Right atrium auricular region (tissue), 2 donors: ENCODE measurements at places on chromosomes 11 and 22. TPM values are rescaled to one million over a fixed set of nuclear protein-coding genes. Genes with fewer than 3 reads are reported as not detected.
A peak's percentile ranks its signal among the peaks of the same experiment; 100 is the strongest.

- peak; percentile 58 for DNase-seq
Measured at GRCh38 chr11:74460481-74461154, 6.7 kb downstream of the KCNE3 start.

GRCh38 chr11:45906096-45906682, 882 bp downstream of the FREY1 start:
- no peak for DNase-seq

GRCh38 chr11:83011333-83012167, 60.1 kb downstream of the RAB30 start:
- no peak for DNase-seq

DNA sequence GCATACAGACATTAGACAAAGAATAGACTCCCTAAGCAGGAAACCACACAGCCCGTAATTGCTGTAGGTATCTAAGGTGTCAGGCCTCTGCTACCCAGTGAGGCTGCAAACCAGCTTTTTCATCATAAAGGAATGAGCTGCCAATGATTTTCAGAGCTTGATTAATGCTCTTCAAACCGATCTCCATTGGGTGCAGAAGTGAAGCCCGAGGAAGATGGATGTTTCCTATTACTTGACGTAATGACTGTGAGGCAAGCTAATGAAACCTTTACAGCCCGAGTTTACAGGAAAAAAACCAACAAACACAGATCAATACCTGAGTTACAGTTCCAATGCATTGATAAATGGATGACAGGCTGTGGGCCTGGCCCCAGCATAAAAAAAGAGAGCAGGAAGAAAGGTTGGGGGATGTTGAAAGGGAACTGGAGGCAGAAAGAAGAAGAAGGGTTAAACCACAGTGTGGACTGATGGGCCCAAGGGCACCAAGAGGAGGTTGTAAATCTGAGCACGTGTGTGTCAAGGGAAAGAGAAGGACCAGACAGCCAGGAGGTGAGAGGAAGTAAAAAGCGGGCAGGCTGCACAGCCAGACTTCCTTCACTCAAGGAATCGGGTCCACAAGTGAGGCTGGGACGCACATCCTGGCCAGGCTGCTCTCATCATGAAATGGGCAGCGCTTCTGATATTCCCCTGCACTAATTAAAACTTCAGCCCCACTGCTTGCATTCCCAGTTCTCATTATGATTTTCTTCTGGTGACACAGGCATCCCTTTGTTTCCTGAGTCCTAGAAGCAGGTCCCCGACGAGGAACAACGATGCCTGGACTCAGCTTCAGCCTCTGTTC, 70.6 kb upstream of the NTM start:
- no peak for DNase-seq

DNA sequence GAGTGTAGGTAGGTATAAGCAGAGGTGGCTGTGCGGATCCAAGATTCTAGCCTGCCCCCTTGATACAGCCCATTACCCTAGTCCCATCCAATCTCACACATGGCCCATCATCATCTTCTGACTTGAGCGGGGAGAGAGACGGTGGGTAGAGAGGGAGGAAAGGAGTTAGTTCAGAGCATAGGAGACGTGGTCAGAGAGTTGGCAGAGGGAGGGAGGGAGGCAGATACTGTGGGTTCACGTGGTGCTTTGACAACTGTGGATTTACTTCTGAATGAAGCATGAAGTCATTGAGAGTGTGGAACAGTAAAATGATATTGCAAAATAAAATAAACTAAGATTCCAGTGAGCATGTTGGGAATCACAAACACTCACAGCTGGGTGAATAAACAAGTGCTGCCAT, 31.4 kb upstream of the VPREB1 start:
- DNase-seq, result no peak

The FOLR3 gene
- total RNA-seq, result not detected

DNA sequence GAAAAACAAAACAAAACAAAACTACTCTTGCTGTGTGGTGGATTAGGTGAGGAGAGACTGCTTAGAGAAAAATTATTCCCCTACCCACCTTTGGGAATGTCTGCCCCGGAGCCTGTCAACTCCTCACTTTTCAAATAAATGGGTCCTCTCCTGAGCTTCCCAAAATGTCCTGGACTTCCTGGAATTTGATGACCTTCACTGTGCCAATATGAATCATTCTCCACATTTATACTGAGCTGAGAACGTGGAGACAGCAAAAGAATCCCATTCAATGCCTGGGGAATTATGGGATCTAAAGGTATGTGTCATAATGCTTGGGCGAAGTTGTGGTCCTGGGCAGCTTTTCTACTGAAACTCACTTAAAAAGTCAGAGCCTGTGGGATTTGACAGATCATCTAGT, 136.8 kb downstream of the KIF18A start:
- no peak for DNase-seq

DNA sequence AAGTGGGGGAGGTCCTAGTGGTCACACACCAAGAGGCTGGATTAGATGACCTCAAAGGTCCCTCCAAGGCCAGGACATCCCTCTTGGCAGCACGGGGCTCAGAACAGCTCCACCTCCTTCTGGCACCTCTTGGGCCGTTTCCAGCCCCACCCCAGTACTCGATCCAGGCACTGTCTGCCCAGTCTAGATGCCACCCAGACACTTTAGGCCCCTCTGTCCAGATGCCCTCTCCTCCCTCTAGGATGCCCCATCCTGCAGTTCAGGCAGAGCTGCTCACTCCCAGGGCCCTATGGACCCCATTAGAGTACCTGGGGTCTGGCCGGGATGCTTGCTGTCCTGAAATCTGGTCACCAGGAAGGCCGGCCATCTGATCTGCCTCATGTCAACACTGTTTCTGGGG, 34.7 kb upstream of the PRR5 start:
- no peak for DNase-seq

- no peak for DNase-seq
Measured at GRCh38 chr11:3949125-3949524, 93.7 kb downstream of the STIM1 start.

DNA sequence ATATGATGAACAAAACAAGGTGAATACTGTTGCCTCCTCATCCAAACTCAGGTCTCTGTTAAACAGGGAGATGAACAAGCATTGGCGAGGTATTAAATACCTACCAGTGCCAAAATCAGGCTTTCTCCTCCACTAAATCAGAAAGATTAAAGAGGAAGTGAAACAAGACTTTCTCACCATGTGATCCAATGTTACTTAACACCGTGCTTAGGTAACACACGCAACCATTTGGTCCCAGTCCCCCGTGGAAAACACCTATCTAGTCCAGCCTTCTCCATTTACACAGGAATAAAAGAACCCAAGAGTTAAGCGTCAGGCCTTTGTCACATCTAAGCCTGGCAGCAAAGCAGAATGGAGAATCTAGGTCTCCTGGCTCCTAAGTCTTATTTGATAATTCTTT, 34.5 kb downstream of the TENM4 start:
- DNase-seq, result no peak

GRCh38 chr11:69702239-69702691, 1.6 kb downstream of the FGF19 start:
- DNase-seq, result no peak

GRCh38 chr11:63573881-63574855, 11.0 kb upstream of the PLAAT2 start:
- DNase-seq, result no peak

DNA sequence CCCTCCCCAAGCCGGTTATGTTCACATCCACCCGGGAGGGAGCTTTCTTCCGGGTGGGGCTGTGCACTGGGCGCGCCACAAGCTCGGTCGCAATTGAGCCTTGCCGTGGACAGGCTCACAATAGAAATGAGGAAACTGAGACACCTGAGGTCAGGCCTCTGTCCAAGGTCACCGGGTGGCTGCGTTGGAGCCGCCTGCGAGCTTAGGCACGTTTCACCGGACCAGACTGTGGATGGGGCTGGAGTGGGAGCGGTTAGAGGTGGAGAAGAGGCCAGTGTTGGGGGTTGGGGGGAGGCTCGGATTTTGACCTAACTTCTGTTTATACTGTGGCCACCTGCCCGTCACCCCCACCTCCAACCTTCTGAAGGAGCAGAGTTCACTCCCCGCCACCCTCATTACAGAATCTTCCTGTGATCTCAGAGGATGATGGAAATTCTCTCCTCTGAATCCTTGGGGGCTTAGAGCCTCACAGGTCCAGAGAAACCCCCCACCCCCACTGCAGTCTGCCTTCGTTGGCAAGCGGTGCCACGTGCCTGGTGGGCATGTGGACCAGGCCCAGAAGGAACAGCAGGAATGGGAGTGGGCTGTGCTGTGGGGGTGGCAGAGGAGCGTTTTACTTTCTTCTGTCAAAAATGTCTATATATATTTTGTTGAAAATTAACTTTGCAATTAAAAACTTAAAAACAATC, 631 bp upstream of the NPTXR start:
- no peak for DNase-seq

DNA sequence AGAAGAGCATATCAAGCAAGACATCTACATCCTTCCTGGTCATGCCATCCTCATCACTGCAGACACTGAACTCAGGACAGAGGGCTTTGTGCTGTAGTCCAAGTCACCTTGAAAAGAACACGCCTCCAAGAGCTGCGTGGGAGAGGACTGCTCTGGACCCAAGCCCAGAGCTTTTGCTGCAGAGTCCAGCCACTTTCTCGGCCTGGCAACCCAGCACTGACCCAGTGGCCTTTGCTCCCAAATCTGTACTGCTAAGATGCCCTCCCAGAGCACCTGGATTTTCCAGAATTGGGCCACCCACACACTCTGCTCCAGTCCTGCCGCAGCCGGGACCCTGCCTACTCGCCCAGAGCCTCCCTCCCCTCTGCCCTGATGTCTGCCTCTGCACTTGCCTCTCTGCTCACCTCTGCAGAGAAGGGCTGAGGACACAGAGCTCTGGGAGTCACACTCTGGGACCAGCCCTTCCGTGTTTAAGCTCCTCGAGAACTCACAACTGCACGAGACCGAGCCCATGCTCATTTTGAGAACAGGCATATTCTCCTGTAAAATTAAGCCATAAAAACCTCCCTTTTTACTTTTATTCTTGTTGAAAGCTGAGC, 83.8 kb upstream of the CSNK2A3 start:
- DNase-seq, result no peak

DNA sequence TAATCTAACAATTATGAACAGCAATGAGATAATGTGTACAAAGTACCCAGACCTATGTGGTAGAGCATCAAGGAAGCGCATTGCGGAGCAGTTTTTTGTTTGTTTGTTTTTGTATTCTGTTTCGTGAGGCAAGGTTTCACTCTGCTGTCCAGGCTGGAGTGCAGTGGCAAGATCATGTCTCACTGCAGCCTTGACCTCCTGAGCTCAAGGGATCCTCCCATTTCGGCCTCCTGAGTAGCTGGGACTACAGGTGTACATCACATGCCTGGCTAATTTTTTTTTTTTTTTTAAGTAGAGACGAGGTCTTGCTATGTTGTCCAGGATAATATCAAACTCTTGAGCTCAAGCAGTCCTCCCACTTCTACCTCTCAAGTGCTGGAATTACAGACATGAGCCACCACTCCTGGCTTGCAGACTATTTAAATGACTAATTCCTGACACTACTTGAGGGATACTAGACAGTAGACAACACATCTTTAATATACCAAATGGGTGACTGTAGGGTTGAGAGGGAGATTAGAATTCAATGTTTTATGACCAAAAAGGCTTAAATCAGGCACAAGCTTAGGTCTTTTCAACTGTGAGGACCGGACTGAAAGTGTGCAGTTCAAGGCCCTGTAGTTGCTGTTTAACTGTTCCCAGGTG, 12.7 kb downstream of the OR51B4 start:
- no peak for DNase-seq

DNA sequence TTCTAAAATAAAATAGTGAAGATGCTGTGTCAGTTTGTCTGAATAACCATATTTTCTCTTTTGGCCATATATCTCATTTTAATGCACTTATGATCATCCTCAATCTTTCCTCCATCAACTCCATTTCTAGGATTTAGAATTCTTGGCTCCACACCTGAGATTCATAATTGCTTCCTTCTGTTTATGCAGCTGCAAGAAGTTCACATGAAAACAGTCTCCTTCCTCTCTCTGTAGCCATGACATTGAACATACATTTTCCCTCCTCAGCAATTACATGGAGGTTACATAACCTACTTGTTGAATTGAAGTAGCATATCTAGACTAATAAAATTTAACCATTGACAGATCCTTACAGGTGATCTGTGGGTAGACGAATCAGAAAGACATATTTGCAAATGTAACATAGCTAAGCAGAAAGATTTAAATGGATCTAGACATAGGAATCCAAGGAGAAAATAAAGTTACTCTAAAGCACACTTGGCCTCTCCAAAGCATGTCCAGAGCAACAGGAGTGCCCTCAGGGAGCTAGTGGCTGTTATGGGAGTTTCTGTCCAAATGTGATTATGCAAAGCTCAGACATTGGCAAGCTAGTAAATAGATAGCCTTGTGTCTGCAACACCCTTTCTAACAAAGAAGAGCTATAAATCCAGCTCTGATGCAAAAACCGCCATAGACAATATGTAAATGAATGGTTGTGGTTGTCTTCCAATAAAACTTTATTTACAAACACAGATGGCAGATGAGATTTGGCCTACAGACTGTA, 119.9 kb upstream of the MPPED2 start:
- DNase-seq, result no peak

The ISX gene
- not detected for total RNA-seq

GRCh38 chr11:390175-390574, 3.8 kb upstream of the PKP3 start:
- DNase-seq, result no peak

The GGTLC2 gene
- total RNA-seq, result not detected

GRCh38 chr11:125941619-125942611, 3.9 kb upstream of the VSIG10L2 start:
- peak; percentile 68 for DNase-seq

The GALNT18 gene
- 22.2 TPM for total RNA-seq

The CDCA5 gene
- total RNA-seq, result 0.52 TPM

- no peak for DNase-seq
Measured at GRCh38 chr11:1157341-1157644, 460 bp upstream of the MUC5AC start.

DNA sequence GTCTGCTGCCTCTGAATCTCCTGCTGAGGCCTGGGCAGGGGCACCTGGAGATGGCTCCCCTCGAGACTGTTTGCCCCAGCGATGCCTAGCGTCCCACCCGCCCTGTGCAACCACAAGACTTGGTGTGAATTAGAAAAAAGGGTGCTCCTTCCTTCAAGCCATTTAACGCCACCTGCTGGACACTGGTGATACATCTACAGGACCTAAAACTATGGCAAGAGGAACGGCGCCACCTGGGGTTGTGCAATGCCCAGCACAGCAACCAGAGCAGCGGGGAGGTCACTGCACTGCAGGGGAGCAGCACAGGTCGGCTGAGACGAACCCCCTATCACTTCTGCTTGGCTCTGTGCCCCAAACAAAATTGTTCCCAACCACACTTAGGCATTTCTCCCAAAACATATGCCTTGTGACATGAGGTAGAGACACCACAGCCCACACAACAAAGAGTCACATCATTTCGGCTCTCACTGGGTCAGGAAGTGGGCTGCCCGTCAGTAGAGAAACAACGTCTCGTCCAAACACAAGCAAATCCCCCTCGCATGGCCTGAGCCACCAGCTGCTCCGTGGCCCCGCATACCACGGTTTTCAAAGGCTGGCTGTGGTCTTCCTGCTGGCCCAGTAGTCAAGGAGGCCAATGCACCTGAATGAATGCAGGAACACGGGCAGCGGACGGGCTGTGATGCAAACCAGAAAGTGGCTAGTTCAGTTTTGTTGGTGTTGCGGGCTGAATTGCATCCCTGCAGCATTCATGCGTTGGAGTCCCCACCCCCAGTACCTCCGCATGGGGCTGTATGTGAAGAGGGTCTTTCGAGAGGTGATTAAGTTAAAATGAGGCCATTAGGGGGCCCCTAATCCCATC, 171.9 kb downstream of the SHANK2 start:
- no peak for DNase-seq
